ENCODE measurements at places on chromosomes 16 and 17.

- peaks cover 1% of the 10 kb centered on the region for H3K4me1 ChIP-seq
- no peak for DNase-seq
- peaks cover 2% of the 10 kb centered on the region for H3K27me3 ChIP-seq
- no peaks in the 10 kb centered on the region for H3K36me3 ChIP-seq
These were observed 105.9 kb downstream of the SALL1 start for GRCh38 chr16:51045186-51045585.

- H3K36me3 ChIP-seq, result no peaks in the 10 kb centered on the region
- H3K27me3 ChIP-seq, result no peaks in the 10 kb centered on the region
- H3K27ac ChIP-seq, result peak within 1 kb of the TSS; percentile 81
These were observed at the start of gene ORAI3 for GRCh38 chr16:30948667-30949649. ORAI3 (plus strand) TSS chr16:30949068; CDS start chr16:30949290, 222 bp downstream.

DNA sequence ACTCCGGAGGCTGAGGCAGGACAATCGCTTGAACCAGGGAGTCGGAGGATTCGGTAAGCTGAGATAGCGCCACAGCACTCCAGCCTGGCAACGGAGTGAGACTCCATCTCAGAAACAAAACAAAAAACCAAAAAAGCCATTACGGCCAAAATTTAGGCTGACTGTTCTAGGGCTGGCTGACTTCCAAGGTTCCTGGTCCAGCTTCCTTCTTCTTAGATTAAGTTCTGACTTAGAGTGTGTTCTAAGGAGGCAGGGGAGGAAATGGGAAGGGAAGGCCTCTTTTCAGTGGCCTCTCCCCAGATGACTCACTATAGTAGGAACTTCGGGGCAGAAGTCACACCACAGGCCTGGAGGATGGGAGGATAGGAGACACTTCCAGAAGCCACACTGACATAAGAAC lies 27.7 kb upstream of the CLEC18B start:
- peaks cover 12% of the 10 kb centered on the region for H3K36me3 ChIP-seq
- no peak overlapping the region for H3K4me3 ChIP-seq
- H3K4me1 ChIP-seq, result peaks cover 5% of the 10 kb centered on the region
- no peaks in the 10 kb centered on the region for H3K27me3 ChIP-seq

GRCh38 chr16:50455288-50455845 lies 86.6 kb upstream of the BRD7 start:
- no peak overlapping the region for H3K27ac ChIP-seq
- H3K4me3 ChIP-seq, result no peak overlapping the region
- H3K36me3 ChIP-seq, result no peaks in the 10 kb centered on the region
- peaks cover 10% of the 10 kb centered on the region for H3K4me1 ChIP-seq
- H3K27me3 ChIP-seq, result peaks cover 1% of the 10 kb centered on the region
- no peak for DNase-seq

DNA sequence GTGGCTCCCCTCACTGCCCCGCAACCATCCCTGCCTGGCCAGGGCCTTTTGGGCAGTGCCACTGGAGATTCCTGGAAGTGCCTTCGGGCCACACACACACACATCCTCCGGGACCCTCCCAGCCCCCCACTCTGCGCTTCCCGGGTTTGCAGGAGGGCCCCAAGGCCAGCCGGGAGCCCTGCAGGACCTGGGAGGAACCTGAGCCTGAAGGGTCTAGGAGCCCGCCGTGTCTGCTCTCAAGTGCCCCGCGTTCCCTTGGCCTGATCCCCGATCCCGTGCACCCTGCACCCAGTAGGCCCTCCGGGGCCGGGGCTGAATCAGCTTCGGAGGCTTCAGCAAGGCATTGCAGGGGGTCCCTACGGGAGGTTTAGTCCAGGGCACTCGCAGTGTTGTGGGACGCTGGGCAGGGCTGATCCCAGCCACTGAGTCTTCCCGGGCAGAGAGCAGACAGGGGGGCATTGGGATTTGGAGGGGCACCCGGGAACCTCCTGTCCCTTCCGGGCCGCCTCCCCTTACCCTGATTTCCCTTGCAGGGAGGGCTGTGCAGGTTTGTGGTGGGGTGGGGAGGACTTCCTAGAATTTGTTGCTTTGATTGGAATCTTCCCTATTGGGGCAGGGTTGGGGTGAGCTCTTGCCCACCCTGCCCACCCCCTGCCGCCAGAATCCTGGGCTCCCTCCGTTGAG lies 36.9 kb downstream of the TMEM235 start:
- H3K36me3 ChIP-seq, result no peaks in the 10 kb centered on the region
- H3K27ac ChIP-seq, result no peak overlapping the region
- no peak overlapping the region for H3K4me3 ChIP-seq
- peaks cover 37% of the 10 kb centered on the region for H3K4me1 ChIP-seq

GRCh38 chr17:68599091-68599490 lies 2.1 kb downstream of the FAM20A start:
- peak overlapping the region; percentile 77 for H3K4me3 ChIP-seq
- H3K36me3 ChIP-seq, result no peaks in the 10 kb centered on the region
- peaks cover 76% of the 10 kb centered on the region for H3K27me3 ChIP-seq
- no peak for DNase-seq
- H3K4me1 ChIP-seq, result peaks cover 8% of the 10 kb centered on the region
- no peak overlapping the region for H3K27ac ChIP-seq

GRCh38 chr17:80775863-80776262 lies 215.8 kb upstream of the CHMP6 start:
- peaks cover 14% of the 10 kb centered on the region for H3K36me3 ChIP-seq
- peak overlapping the region; percentile 36 for H3K4me3 ChIP-seq
- no peaks in the 10 kb centered on the region for H3K27me3 ChIP-seq
- DNase-seq, result no peak
- H3K27ac ChIP-seq, result no peak overlapping the region

DNA sequence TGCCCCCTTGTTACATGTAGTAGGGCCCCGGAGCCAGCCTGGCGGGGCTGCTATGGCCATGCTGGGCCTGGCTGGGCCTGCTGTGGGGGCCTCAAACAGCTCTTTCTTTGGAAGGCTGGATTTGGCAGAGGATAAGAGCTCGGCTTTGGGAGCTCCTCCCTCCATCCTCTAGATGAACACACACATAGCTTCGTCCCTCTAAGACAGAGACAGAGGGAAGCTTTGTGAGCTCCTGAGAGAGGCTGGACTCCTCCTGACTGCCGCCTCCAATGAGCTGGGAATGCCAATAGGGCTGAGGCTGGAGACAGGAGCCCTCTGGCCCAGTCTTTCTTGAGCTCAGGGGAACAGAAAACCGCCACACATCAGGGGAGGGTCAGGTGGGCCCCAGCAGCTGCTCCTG lies 37.3 kb upstream of the CDC42EP4 start:
- no peaks in the 10 kb centered on the region for H3K4me1 ChIP-seq
- DNase-seq, result no peak
- H3K36me3 ChIP-seq, result no peaks in the 10 kb centered on the region
- no peak overlapping the region for H3K4me3 ChIP-seq

DNA sequence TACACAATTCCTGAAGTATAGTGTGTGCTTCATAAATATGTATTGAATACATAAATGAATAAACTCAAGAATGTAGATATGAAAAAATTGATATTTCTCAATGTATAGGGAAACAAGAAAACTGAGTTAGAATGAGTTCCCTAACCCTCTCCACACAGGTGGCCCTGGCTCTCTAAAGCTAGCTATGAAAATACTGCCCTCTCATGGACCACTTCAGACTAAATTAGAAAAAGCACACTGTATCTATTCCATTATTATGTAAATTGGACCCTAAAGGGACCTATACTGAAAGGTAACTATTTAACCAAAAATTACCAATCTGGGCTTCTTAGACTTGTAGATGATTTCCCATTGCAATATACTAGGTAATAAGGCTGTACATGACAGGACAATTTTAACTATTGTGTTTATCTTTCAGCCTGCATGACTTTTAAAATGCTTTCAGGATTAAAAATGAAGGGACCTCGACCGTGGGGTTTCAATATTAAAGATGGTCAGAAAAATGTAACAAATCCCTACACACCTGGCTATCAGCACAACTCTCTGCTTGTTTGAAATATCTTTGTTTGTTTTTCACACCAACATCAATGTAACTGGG lies 672.5 kb upstream of the KIF2B start:
- H3K4me3 ChIP-seq, result no peak overlapping the region
- no peaks in the 10 kb centered on the region for H3K4me1 ChIP-seq
- DNase-seq, result no peak
- H3K27ac ChIP-seq, result no peak overlapping the region

- H3K4me3 ChIP-seq, result no peak overlapping the region
- no peaks in the 10 kb centered on the region for H3K4me1 ChIP-seq
- H3K27me3 ChIP-seq, result peaks cover 8% of the 10 kb centered on the region
- no peaks in the 10 kb centered on the region for H3K36me3 ChIP-seq
- no peak for DNase-seq
These were observed 151.0 kb downstream of the IRX3 start for GRCh38 chr16:54135361-54136275.

DNA sequence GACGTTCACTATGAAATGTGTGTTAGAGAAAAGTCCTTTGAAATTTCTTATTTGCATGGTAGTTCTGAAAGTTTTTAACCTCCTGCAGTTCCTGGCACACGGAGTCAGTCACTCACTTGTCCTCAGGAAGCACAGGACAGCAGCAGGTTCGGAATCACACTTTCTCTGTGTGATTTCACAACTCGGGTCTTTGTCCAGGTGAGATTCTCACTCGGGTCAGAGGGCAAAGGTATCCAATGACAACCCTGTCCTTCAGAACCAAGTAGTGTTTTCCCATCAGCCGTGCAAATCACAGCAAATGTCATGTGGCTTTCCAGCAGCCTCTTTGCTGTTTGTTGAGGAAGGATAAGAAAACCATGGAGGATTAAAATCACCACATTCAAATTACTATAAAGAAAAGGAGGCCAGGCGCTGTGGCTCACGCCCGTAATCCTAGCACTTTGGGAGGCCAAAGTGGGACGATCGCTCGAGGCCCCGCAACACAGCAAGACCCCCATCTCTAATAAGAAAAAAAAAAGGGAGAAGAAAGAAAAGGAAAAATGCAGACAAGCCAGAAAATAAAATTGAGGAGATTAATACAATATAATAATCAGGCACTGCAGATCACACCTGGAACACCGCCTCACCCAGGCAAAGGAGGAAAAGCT lies 22.0 kb downstream of the ADCY9 start:
- peaks cover 3% of the 10 kb centered on the region for H3K27me3 ChIP-seq
- no peak overlapping the region for H3K27ac ChIP-seq
- no peaks in the 10 kb centered on the region for H3K36me3 ChIP-seq

DNA sequence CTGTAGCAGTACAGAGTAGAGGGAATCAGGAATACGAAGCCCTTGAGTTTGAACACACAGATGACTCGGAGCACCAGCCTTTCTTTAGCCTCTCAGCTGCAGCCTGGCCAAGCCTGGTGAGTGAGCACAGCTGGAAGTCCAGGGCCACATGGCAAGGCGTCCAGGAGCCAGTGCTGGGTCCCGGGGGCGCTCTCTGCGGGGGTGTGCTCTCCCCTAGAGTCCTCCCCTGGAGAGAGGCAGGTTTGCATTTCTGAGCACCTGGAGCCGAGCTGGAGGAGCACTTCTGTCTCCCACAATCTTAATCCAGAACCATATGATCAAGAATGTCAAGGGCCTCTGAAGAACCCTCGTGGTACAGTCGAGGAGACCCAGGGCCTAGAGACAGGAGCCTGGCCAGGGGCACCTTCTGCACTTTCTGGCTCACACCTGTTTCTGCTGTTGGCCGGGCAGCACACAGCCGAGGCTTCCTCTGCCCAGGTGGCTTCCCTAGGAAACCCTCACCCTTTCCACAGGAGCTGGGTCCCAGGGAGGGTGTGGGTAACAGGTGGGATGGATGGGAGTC lies 78.3 kb downstream of the PLD6 start:
- DNase-seq, result no peak
- peaks cover 29% of the 10 kb centered on the region for H3K36me3 ChIP-seq
- peaks cover 54% of the 10 kb centered on the region for H3K4me1 ChIP-seq
- H3K27me3 ChIP-seq, result no peaks in the 10 kb centered on the region
- H3K4me3 ChIP-seq, result no peak overlapping the region

DNA sequence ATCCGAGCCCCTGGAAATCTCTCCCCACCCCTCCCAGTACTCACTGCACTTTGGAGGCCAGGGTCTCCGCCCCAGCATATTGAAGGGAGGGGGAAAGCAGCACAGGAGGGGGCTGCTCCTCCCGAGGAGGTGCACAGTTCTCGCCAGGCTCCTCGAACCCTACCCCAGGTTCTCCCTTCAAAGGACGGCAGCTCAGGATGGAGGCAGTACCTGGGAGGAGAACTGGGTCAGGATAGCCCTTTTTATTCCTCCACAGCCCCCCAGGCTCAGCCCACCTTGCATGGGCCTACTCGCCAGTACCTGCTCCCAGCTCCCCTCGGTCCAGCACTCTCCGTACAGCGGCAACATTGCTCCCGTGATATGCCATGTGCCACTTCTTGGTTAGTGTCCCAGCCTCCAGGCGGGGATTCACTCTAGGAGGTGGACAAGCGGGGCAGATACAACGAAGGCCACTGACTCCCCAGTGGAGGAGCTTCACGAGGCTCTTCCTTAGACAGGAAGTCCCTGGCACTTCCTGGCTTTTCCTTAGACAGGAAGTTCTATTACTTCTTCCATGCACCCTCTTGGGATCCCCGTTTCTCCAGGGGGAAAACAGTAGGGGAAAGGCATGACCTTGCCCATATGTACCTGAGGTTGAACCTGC lies 2.1 kb upstream of the GPS2 start:
- H3K4me3 ChIP-seq, result peak overlapping the region; percentile 18
- H3K27me3 ChIP-seq, result no peaks in the 10 kb centered on the region
- peaks cover 42% of the 10 kb centered on the region for H3K4me1 ChIP-seq
- H3K36me3 ChIP-seq, result no peaks in the 10 kb centered on the region
- DNase-seq, result no peak
- peak overlapping the region; percentile 80 for H3K27ac ChIP-seq

Measured in naive thymus-derived CD8-positive, alpha-beta T cell (primary cell).